Inflammatory macrophage (primary cell): ENCODE measurements at places on chromosomes 12 and 14.

GRCh38 chr14:54355698-54356097 is 41.1 kb upstream of the CDKN3 start:
- DNase-seq, result no peak

GRCh38 chr12:119666900-119667576 is 895 bp upstream of the PRKAB1 start:
- peak; percentile 4 for DNase-seq

DNA sequence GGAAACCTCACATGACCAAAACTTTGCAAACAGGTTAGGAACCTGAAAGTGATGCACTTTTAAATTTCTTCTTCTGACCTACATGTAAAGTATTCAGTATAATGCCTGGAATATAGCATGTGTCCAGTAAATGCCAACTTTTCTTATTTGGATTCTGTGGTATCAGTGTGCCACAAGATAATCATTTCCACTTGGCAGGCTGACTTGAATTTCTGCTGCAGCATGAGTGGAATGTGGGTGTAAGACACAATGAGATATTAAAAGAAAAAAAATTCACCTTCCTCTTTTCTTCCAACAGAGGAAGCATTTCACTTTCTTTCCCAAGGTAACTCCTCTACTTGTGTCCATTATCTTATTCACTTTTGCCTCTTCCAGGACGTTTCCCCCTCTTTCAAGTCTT is 141.9 kb upstream of the PRKD1 start:
- DNase-seq, result no peak

- no peak for DNase-seq
Observed at GRCh38 chr12:77494296-77494695, 336.4 kb upstream of the NAV3 start.

GRCh38 chr14:59334253-59334652 is 130.9 kb downstream of the GPR135 start:
- DNase-seq, result no peak

DNA sequence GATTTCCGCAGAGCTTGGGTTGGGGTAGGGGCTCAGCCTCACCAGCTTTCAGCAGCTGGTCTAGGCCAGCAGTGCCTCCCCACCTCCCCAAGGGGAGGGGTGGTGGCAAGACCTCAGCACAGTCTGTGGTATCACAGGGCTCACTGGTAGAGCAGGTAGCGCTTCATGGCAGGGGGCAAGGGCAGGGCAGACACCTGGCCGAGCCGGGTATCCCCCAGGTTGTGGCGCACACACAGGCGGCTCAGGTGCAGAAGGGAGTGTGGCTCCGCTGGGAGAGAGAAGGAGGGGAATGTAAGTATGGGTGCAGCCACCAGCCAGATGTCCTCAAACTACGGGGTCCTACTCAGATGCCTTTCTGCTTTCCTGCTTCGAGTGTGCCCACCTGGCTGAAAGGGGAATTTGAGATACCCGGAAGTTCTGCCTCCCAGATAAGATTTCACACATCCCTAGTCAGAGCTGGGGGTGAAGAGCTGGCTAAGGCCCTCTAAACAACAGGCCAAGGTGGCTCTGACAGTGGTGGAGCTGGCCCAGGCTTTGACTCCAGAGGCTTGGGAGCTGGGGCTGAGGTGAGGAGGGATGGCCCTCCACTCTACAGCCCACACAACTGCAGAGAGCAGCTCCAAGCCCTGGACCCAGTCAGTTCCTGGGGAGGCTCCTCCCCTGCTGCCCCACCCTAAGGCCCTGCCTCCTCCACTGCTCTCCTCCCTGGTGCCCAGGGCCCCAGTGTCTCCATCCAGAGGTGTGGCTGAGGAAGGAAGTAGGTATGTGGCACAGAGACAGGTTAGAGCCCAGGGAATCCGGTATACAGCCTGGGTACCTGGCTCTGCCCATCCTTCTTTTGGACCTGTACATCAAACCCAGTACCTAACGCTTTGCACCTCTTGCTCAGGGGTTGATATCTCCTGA is 1.8 kb downstream of the SPSB2 start:
- no peak for DNase-seq

GRCh38 chr14:71399057-71399487 is 491.8 kb downstream of the PCNX1 start:
- peak; percentile 97 for DNase-seq

DNA sequence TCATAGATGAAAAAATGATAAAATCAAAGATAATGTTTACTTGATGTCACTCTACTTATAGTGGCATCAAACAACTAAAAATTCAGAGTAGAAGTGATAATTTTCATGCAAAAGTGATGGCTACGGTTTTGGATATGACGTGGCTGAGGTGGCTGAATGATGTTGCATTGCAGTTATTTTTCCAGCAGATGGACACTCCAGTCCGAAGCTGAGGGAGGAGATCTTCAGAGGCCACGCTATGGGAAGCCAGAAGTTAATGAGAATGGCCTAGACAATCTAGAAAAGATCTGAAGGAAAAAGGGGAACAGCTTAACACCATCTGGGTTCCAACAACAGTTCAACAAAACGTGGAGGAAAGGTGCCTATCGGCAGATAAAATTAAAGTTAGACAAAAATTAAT is 279.8 kb downstream of the SOX5 start:
- DNase-seq, result no peak
